Left ventricle myocardium inferior (tissue), 1 donor: ENCODE measurements at places on chromosomes 11 and 22.

GRCh38 chr11:113991170-113991569 is 16.3 kb downstream of the HTR3A start:
- no peak overlapping the region for H3K27ac ChIP-seq
- H3K36me3 ChIP-seq = no peaks in the 10 kb centered on the region
- no peaks in the 10 kb centered on the region for H3K4me1 ChIP-seq
- peaks cover 81% of the 10 kb centered on the region for H3K27me3 ChIP-seq

DNA sequence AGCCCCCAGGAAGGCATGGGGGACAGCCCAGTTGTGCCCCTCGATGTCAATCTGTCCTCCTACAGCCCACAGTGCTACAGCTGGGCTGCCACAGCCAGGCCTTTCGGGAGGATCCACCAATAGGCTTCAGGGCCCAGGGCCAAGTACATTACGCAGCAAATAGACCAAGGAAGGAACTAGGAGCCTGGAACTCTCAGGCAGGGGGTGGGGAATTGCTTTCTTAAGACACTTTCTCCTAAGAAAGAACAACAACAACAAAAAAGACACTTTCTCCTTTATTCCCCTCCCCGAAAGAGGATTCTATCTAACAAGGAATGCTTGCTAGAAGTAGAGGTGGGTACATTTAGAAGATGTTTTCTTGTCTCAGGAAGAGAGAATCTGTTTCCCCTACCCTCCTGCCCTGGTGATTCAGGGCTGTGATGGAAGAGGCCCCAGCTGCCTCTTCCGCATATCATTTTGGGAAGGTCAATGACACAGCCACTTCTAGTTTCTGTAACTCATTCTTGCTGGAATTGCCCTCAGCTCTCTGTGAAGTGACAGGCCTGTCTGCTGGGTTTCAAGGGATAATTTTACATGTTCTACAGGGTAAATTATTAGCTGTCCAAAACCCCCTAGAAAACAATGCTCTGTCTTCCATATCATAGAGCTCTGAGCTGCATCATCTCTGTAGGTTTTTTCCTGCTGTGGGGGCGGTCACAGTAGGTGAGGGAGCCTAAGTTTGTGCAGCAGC is 6.0 kb upstream of the MALAT1 start:
- H3K27me3 ChIP-seq = no peaks in the 10 kb centered on the region
- H3K27ac ChIP-seq = peak overlapping the region; percentile 99
- H3K4me3 ChIP-seq = peak overlapping the region; percentile 35
- peak; percentile 89 for DNase-seq
- no peaks in the 10 kb centered on the region for H3K36me3 ChIP-seq

DNA sequence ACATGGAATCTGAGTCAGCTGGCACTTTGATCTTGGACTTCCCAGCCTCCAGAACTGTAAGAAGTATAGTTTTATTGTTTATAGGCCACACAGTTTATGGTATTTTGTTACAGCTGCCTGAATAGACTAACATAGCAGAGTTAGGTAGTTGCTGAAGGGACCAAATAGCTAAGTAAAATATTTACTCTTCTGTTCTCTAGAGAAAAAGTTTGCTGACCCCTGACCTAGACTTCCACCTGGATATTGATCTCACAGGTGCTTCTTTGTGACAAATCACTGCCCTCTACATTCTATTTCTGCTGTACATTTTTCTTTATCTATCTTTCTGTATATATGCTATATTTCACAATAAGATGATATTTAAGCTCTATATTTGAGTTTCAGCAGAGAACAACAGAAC is 212.5 kb downstream of the CSNK2A3 start:
- no peaks in the 10 kb centered on the region for H3K27me3 ChIP-seq
- DNase-seq = no peak
- no peaks in the 10 kb centered on the region for H3K36me3 ChIP-seq
- H3K4me1 ChIP-seq = peaks cover 8% of the 10 kb centered on the region
- H3K4me3 ChIP-seq = no peak overlapping the region

DNA sequence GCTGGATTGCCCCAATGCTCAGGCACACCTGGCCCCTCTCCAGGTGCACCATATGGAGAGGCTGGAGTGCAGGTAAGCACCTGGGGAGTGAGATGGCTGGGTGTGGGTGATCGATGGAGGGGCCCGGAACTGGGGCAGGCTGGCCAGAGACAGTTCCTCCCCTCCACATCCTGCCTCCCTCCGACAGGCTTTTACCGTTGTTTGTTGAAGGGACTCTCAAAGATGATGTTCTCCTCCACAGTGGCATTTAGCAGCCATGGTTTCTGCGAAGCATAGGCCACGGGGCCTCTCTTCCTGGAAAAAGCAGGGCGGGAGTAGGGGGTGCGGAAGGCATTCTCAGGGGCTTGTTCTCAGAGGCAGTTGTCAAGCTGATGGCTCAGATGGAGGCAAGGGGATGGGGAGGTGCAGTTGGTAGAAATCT is 25.9 kb upstream of the KCNJ11 start:
- no peaks in the 10 kb centered on the region for H3K36me3 ChIP-seq
- H3K27ac ChIP-seq = no peak overlapping the region
- no peak for DNase-seq

- H3K27me3 ChIP-seq = peaks cover 11% of the 10 kb centered on the region
- peaks cover under 1% of the 10 kb centered on the region for H3K36me3 ChIP-seq
- peak overlapping the region; percentile 79 for H3K27ac ChIP-seq
- DNase-seq = no peak
These were observed 1.4 kb downstream of the DTX4 start for GRCh38 chr11:59173080-59173963.

DNA sequence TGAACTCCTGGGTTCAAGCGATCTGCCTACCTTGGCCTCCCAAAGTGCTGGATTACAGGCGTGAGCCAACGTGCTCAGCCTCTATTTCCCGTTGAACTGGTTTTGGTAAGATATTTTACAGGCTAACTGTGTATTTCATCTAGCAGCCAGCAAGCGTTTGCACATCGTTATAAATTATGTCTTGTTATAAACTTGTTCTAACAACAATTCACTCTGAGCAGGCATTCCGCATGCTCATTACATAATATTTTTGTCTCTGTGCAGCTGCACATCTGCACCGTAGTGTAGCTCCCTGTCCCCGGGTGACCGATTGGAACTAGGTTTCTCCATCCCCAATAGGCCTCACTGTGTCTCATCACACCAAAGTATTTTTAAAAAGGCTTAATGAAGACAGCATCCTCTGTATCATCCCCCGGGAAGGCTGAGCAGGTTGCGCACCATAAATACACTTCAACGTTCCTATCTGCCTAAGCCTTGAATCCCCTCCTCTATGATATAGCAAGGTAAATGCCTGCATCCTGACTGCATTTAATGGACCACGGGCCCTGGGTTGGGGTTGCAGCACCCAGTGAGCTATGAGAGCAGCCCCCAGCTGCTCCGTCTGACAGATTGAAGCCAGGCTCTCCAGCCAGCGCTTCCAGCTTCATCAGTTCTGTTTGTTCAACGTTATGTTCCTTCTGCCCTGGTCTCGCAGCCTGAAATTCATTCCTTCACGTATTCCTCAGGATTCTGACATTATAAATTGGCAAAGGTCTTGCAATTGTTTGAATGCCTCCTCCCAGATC is 47.7 kb downstream of the TST start:
- H3K4me1 ChIP-seq = no peaks in the 10 kb centered on the region
- H3K27me3 ChIP-seq = peaks cover 4% of the 10 kb centered on the region

DNA sequence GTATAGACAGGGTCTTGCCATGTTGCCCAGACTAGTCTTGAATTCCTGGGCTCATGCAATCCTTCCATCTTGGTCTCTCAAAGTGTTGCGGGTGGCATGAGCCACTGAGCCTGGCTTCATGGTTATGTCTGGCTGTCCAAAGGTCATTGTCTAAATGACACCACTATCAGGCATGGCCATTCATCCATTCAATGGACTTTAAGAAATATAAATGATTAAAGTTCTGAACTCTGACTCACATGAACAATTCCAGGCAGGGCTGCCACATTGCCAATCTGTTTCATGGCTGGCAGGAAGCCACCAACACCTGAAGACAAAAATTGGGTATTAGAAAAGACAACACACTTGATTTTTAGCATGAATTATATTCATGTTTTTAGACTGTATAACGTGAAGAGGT is 4.1 kb downstream of the RTCB start:
- peaks cover 56% of the 10 kb centered on the region for H3K36me3 ChIP-seq
- H3K27ac ChIP-seq = no peak overlapping the region
- no peak for DNase-seq
- no peaks in the 10 kb centered on the region for H3K27me3 ChIP-seq

DNA sequence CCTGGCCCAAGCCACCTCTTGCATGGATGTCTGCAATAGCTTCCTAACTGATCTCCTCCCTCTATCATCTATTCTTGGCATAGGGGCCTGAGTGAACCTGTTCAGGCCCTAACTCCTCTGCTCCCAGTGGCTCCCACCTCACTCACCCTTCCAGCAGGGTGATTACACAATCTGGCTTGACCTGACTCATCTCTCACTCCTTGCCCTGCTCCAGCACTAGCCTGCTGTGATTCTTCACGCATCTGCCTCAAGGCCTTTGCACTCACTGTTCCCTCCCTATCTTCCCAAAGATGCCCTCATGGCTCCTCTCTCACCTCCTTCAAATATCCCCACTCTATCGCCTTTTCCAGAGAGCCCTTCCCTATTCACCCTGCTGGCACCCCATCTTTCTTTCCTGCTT is 10.5 kb downstream of the SCN4B start:
- H3K36me3 ChIP-seq = no peaks in the 10 kb centered on the region
- peaks cover 16% of the 10 kb centered on the region for H3K27me3 ChIP-seq
- H3K4me1 ChIP-seq = peaks cover 30% of the 10 kb centered on the region
